ENCODE measurements at places on chromosomes 13 and 19.

DNA sequence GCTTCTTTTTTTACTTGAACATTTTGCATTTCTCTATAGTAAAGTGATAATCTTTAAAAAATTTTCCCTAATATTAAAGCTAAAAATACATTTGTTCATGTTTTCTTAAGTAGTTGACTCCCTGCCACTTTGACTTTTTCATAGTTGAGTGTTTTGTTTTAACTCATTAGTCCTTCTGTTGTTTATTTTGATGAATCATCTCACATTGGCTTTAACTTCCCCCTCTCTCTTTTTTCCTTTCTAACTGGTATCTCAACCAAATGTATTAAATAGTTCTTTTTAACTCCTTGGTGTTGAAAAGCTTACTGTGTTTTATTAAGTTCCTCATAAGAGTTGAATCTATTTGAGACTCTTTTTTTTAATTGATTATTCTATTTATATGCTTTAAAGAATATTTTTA, 2.8 kb downstream of the TNFSF13B start:
- DNase-seq, result no peak

DNA sequence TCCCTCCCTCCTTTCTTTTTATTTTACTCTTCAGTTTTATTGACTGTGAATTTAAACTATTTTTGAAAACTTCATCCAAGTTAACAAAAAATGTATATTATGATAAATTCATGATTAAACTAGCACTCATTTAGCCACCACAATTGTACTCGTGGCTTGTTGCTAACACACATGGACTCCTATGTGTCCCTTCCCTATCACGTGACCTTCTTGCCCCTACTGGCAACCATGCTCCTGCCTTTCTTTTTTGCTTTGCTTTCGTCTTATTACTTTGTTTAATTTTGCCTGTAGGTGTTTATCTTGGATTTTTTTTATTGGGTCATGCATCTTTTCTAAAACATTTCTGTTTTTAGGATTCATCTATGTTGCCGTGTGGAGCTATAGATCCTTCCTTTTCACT, 8.2 kb downstream of the CLC start:
- no peak for DNase-seq

DNA sequence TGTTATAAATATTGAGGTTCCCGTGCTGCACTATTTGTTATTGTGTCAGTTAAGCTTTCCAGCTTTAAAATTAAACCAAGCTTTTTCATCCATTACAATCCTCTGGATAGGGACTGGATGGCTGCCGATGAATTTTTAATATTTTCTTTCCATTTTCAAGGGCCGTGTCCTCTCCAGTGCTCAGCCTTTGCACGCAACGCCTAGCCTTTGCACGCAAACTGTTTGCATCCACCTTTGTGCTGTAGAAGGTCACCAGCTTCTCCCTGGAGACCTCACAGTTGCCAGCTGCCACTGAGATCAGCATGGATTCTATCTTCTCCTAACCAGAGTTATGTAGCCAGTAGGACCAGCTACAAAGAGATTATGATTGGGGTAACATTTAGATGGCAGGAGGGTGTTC, 240.5 kb downstream of the SLC7A1 start:
- no peak for DNase-seq

DNA sequence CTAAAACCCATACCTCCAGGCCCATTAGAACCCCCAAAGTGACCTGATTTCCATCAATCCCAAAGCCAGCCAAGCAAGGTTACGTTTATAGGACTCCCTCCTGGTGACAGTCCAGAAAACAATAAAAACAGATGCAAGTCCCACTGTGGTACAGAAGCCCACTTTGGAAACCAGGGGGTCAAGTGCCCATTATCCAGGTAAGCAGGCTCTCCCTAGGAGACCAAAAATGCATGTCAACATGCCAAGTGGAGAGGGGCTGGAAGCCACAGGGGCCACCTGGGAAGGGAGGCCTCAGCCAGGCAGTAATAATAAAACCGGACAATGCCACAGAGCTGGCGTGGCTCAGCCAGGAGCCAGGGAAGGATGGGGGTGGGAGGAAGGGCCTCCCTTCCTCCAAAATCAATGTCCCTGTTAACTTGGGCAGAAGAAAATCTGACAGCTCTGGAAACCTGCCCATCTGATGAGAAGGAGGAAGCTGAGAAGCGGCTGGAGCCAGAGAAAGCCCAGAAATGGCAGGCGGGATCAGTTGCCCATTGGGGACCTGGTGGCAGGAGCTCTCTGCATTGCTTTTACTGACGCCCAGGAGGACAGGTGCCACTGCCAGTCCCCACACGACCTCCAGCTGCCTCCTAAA, 160.4 kb downstream of the ZIC5 start:
- no peak for DNase-seq

- DNase-seq, result no peak
Observed at GRCh38 chr13:68506888-68507551, 1276.9 kb upstream of the PCDH9 start.

DNA sequence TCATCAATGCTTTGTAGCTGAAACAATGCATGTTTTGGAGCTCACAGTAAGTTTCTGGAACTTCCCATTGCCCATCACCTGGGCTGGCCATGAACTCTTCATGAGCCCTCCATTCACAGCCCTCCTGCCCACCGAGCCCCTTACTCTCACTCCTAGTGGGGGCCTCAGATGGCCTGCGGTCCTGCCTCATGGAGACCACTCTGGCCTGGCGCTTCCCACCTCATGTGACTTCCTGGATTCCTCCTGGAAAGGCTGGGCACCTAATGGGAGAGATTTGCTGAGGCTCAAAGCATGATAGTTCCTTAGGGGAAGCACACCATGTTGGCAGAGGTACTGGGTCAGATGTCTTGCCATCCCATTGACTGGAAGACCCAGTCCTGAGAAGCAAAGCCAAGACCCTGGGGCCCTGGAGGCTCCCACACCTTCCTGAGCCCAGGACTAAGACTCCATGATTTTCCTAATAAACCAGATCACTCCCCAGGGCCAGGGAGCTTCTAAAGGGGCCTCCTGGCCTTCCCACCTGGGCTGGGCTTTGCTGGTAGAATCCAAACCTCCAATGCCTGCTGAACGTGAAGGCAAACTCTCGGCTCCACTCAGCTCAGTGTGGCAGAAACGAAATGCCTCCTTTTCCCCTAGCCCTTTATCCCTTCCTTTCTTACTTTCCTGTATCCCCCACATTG, 49.4 kb upstream of the ZNF536 start:
- DNase-seq, result no peak

DNA sequence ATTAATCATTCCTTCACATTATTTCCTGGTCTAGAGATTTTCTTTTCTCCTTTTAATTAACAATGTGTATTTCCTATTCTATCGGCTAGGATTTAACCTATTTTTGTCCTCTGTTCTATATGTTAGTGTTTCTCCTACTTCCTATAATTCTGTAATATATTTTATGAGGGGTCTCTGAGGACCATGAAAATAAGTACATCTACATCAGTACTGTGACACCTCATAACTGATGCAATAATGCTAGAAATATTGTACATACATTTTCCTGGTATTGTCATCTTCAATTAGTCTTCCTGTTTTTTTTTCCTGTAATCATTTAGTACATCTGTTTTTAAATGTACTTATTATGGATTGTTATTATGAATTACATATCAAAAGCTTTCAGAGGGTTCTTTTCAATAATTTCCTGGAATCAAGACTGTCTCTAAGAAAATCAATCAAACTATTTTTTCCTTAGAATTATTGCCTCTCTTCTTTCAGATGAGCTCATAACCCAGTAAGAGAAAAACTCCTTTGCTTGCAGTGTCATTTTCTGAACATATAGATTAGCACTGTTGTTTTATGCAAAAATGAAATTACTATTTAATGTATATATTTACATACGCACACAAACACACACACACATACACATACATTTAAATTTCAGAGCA, 1004.3 kb downstream of the SLITRK5 start:
- DNase-seq, result no peak

Data from natural killer cell treated with Interleukin-12 subunit alpha and Interleukin-12 subunit beta and Interleukin-15 and Interleukin-18, amount 100 ng/mL, for 72 hours (primary cell).